ENCODE measurements at places on chromosomes 11 and 22.

DNA sequence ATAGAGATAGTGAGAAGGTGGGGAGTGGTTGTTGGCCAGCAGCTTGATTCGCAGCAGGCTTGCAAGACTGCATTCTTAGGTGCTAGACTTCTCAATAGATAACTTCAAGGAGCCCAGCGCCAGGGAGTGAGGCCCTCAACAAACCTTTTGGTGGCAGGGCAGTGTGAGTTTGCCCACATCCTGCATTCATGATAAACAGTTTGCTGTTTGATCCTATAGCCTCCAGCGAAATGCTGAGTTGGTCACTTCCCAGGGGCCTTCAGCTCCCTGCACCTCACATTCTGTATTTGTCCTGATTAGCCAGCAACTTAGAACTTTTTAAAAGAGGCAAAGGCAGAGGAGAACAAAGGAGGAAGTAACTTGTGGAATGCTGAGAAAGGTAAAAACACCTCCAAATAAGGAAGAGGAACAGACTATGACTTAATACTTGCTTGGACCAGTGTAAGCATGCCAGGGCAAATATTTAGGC, 25.1 kb downstream of the OR10A6 start:
- DNase-seq = no peak

DNA sequence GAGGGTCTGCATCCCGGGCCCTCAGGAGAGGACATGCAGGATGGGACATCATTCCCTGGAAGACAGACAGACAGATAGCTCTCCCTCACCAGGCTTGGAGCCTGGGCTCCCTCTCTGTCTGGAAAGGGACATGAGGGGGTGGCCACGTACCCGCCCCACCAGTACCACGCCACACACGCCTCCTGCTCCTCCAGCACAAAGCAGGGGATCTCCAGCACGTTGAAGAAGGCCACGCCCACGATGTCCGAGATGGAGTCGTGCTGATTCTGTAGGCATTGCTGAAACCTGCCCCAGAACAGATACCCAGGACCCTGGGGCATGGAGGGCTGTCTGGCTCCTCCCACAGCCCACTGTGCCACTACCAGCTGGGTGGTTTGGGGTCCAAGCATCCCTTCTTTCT, 2.2 kb downstream of the PLA2G3 start:
- no peak for DNase-seq

- no peak for DNase-seq
Measured at GRCh38 chr22:28498044-28498443, 181.6 kb downstream of the TTC28 start.

GRCh38 chr11:79419120-79419519, 21.7 kb downstream of the TENM4 start:
- no peak for DNase-seq

DNA sequence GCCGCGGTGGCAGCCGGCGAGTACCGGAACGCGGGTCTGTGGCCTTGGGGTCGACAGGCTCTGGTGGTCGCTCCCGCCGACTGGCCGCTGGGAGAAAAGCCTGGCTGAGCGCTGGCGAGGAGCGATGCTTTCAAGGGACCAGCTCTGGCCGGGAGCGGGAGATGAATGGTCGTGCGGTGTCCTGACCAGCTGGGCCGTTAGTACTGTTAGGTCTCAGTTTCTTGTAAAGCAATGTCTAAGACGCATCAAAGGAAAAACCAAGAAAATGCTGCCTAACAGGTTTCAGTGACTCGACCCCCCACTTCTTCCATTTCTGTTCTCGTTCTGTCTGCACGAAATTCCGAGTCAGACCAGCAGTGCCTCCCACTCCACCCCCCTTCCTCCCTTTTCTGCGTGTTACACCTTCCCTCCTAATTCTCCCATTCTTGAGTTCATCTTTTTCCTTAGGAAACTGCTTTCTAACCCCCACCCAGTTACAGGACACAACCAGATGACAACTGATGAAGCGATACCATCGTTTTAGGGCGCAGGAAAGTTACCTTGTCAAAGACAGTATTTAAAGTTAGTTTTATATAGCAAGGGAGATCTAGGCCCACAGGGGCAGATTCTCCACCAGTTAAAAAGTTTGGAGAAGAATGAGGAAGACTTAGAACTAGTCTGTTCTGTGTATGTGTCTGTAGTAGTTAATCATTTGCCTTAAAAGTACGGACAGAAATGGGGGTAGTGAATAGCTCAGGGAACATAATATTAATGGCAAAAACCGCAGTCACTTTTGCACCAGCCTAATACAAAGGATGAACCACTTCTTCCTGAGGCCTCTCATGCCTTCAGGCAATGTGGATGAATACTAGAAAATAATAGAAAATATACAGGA, 1.0 kb downstream of the CUL5 start:
- no peak for DNase-seq

- DNase-seq = peak; percentile 43
Measured at GRCh38 chr11:3859373-3859881, 4.0 kb downstream of the STIM1 start.

DNA sequence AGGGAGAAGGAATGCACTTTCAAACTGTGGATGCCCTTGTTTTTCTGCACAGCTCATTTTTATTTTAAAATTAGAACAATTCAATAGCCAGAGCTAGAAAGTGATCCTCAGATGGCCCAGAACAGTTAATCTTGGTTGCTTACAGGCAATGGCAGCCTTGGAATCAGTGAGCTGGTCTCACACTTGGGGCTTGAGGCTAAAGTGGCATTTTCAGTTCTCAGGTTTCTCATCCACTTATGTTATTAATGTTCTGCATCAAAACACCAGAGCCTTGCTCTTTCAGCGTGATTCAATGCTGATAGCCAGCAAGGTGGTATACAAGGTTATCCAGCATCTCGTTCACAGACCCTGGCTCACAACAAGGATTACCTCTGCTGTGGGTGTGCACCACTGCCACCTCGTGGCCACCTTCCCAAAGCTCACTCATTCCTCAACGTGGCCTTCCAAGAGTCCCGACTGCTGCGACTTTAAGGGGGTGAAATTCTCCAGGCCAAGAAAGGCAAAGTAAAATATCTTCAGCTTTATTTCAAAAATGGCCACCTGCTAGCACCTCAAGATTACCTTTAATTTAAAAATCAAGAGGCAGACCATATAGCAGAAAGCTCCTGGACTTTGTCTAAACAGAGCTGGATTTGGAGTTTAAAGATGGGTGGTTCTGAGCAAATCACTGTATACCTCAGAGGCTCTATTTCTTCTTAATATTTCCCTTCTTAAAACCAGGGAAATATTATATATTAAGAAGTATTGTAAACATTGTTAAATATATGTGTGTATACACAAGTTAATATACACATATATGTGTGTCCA, 34.2 kb upstream of the FSHB start:
- DNase-seq = peak; percentile 32

- DNase-seq = no peak
Measured at GRCh38 chr22:47394504-47395440, 632.3 kb downstream of the TBC1D22A start.

- no peak for DNase-seq
Measured at GRCh38 chr11:34340653-34341052, 17.2 kb downstream of the ABTB2 start.

- no peak for DNase-seq
Measured at GRCh38 chr11:74989260-74989638, 516 bp downstream of the NEU3 start.

DNA sequence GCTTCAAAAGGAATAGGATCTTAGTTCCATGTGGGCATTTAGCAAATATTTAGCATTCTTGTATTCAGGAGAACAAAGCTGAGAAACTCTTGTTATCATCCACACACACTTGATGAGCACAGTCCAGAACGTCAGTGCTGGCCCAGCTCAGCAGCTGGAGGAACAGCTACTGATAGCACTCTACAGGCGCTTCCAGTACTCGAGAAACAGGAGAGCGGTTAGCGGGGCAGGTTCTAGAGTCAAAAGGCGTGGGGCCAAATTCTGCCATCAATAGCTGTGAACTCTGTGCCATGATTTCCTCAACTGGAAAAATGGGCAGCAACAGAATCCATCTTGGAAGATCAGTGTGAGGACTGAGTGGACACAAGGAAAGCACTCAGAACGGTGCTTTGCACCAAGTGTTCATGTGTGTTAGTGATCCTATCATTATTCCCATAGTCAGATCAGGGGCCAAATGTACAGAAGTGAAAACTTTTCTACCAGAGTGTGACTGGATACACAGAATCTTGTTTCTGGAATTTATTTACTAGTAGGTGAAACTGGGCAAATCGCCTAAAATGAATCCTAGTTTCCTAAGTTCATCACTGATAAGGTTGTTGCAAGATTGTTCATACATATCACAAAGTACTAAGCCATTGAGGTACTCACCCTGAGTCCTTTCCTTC, 3.2 kb downstream of the JOSD1 start:
- DNase-seq = no peak

DNA sequence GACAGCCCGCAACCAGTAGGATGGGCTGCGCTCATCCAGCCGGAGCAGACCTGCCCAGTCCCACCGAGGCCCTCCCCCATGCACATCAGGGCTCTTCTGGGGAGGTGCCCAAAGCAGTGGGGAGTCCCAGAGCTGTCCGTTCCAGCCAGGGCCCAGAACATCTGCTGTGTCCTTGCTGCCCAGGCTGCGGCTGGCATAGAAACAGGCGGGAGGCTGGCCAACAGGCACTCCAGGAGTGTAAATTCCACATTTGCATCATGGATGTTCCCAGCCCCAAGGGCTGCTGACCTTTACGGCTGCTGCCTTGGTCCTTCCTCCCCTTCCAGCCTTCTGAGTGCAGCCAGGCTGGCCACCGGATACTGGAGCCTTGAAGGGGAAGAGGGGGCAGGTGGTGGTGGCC, 30.0 kb upstream of the SYT7 start:
- no peak for DNase-seq

GRCh38 chr11:59218893-59219292, 6.2 kb upstream of the MPEG1 start:
- DNase-seq = peak; percentile 5

- no peak for DNase-seq
Measured at GRCh38 chr11:44221992-44222391, 87.9 kb downstream of the ALX4 start.

DNA sequence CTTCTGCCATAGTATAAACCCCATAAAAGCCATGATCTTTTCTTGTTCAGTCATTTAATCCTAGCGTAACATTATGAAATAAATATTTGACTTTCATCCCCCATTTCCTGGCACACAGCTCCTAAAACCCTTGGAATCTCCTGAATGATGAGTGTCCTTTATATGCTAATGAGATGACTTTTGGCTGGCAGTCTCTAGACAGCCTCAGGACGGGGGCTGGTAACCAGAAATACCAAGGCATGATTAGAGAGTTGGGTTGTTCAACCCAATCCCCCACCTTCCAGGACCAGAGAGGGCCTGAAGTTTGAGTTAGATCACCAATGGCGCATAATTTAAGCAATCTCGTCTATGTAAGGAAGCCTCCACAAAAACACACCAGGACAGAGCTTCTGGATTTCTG, 1246.1 kb upstream of the TENM4 start:
- no peak for DNase-seq

GRCh38 chr11:128525411-128526243, 61.7 kb downstream of the ETS1 start:
- peak; percentile 86 for DNase-seq

DNA sequence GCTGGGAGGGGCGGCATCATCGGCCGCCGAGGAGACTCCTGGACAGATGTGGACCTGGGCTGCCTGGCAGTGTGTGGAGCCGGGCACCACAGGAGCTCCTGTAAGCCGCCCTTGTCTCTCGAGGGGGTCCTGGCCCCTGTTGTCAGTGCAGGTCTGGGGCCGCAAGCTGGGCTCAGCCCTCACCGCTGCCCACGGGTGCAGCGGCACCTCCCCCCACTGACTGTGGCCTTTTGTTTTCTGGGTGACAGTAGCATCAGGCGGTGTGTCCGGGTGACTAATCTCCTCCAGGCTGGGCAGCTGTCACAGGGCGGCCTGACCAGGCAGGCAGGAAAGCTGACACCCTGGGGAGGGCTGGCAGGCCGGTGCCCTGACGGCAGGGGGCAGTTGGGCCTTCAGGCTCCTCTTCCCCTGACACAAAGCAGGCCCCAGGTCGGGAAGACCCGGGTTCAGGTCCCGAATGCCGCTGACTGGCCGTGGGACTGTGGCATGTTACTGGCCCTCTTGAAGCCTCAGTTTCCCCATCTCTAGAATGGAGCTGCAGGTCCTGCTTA, 16.3 kb downstream of the DGKZ start:
- DNase-seq = no peak

- DNase-seq = no peak
Measured at GRCh38 chr11:86497310-86497709, 122.6 kb downstream of the CCDC81 start.

DNA sequence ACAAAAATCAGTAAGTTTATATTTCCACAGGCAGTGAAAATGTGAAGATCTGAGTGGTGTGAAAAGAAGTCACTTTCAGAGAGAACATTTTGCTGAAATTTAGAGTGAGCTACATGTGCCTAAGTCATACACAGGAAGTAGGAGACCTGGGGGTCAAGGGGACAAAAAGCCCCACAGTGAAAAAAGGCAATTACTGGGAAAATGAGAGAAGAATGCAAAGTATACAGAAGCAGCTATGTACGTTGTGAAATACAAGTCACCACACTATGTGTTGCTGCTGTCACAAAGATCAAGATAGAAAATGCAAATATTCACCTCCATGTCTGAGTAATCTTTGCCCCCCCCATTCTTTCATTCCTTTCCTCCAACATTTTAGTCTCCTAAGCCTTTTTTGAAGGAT, 21.6 kb upstream of the SESN3 start:
- DNase-seq = no peak

DNA sequence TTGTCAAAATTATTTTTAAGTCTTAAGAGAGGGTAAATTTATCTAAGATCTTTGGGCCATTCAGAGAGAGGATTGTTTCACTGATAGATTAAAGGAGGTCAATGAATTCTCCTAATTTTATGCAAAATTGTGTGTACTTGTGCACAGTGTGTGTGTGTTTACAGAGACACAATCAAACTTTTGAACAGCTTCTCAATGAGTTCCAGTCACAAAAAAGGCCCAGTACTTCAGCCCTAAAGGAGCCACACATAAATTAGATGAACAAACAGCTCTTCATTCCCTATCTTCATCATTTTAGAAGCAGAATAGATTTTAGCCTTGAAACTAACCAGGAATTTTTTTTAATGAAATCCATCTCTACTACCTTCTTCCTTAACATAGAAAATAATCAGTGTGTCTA, 9.7 kb downstream of the GRIA4 start:
- DNase-seq = no peak

GRCh38 chr22:23066200-23067022, 3.9 kb upstream of the GNAZ start:
- DNase-seq = no peak

GRCh38 chr22:34105461-34106062, 185.3 kb upstream of the LARGE1 start:
- peak; percentile 4 for DNase-seq

DNA sequence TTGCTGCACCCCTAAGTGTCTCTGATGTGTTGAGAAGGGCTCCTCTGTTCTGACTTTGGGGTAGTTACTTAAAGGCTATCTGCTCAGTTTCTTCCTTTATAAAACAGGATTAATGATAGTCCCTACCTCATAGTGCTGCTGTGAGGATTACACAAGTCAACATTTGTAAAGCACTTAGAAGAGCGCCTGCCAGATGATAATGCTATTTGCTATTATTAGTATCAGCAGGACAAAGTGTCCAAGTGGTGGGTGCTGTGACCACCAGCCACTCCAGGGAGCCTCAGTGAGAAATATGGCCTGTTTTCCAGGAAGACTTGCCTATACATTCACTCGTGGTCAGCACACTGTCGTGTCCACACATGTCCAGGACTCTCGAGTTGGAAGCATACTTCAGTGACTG, 16.2 kb downstream of the POU2F3 start:
- no peak for DNase-seq

- DNase-seq = peak; percentile 7
Measured at GRCh38 chr11:10488934-10489691, 34.0 kb downstream of the AMPD3 start.

- DNase-seq = no peak
Measured at GRCh38 chr11:107221748-107222285, 203.5 kb upstream of the GUCY1A2 start.

GRCh38 chr11:2777871-2778629, 78.3 kb upstream of the KCNQ1OT1 start:
- no peak for DNase-seq

Data from CD4-positive, alpha-beta T cell treated with Interleukin-17A for 1 hour (primary cell).